Activated T-cell treated with anti-CD3 and anti-CD28 coated beads, Interleukin-2, amount 50 U/mL, for 72 hours (primary cell): ENCODE measurements at places on chromosomes 11 and 22. TPM values are rescaled to one million over a fixed set of nuclear protein-coding genes. Genes with fewer than 3 reads are reported as not detected.

- DNase-seq: peak; percentile 33
Observed at GRCh38 chr11:128195057-128195751, 392.2 kb downstream of the ETS1 start.

ASCL2 gene
- total RNA-seq: 0.38 TPM

C11orf87 gene
- not detected for total RNA-seq

BIK gene
- total RNA-seq: 3.2 TPM

SLC22A8 gene
- total RNA-seq: not detected

- DNase-seq: no peak
Observed at GRCh38 chr22:41479671-41480396, 10.9 kb downstream of the ACO2 start.

DNA sequence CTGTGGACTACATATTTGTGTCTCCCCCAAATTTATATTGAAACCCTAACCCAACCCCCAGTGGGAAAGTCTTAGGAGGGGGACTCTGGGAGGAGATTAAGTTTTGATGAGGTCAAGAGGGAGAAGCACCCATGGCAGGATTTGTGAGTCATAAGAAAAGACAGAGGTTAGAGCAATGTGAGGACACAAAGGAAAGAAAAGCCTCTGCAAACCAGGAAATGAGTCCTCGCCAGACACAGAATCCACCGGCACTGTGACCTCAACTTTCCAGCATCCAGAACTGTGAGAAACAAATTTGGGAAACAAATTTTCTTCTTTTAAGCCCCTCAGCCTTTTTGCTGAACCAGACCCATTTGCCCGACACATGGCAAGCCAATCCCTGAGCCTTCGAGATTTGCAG lies 397.0 kb downstream of the NTM start:
- DNase-seq: no peak

GRCh38 chr11:21560466-21560975 lies 632.4 kb upstream of the ANO5 start:
- DNase-seq: no peak

DNA sequence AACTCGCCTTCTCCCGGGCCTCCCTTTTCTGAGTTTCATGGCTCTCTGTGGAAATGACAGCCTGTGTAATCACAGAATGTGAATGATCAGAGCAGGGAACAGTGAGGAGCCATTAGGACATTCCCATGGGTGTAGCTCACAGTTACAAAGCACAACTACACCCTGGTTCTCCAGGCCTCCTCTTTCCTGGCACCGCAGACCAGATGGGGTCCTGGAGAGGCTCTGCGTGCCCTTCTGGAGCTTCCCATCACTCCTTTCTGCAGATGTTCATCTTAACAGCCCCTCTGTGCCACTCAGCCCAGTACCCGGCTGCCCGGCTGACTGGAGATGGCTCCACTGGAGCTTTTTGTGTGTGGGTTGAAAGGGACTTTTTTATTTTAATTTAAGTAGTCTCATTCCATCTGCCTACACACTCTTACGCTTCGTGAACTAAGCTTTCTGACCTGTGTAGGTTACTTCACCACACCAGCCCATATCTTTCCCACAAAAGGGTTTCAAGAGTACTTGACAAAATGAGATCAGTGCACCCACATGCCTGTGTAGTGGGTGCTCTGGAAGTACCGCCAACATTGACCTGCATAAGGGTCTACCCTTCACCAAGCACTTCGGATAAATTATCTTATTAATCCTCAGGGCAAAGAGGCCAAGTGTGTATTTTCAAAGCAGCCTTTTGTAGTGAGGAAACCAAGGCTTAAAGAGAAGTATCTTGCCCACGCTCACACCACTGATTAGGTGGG lies 29.8 kb downstream of the SREBF2 start:
- DNase-seq: peak; percentile 83

TRIM3 gene
- 8.4 TPM for total RNA-seq

MS4A6E gene
- total RNA-seq: not detected

GRCh38 chr11:2798951-2799761 lies 86.4 kb downstream of the CDKN1C start:
- no peak for DNase-seq

GRCh38 chr22:48744283-48744641 lies 1083.4 kb downstream of the BRD1 start:
- no peak for DNase-seq

- no peak for DNase-seq
Observed at GRCh38 chr22:17817511-17818065, 43.3 kb upstream of the BID start.

DNA sequence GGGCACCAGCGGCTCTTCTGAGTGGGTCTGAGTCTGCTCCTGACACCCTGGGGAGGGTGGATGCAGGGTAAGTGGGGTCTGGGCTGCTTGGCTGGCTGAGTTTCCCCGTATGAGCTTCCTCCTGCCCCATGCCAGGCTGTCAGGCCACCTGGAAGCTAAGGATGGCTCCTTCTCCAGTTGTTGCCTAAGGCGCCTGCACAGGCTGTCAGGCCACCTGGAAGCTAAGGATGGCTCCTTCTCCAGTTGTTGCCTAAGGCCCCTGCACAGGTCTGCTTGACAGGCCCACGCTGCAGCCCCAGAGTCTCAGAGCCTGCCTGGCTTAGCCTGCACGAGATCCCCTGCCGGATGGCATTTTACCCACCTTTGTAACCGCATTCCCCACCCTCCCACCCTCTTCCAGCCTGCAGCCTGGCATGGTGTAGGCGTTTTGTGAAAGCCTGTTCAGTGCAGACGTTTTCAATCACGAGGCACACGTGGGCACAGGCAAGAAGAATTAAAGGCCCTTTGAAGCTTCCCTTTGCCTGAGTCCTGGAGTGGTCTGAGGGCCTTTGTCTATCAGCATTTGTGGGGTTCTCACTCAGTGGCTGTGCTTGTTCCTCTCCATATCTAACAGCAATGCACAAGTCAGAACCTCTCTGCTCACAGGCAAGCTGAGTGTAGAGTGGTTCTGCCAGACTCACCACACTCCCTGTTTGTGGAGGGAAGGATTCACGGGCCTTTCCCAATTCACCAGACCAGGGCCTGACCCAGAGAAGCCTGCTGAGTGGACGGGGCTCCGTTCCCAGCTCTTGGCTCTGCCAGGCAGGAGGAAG lies 40.2 kb upstream of the B3GAT1 start:
- no peak for DNase-seq

DBX1 gene
- not detected for total RNA-seq

CASP5 gene
- total RNA-seq: not detected

DNA sequence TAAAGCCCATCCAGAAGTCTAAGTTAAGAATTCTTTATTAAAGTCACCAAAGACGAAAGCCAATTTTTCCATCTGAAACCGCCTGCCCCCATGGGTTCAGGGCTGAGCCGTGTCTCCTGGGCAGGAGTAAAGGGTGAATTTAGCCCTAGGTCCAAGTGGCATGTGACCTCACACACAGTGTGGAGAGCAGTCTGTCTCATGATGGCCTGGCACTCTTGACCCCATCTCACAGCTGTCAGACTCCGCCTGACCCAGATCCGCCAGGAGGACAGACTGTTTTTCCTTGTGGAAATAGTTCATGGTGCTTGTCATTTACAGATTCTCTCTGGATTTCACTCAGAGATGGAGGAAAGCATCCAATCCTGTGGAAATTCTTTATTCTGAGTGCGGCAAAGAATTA lies 109.7 kb downstream of the GALNT18 start:
- DNase-seq: no peak

- no peak for DNase-seq
Observed at GRCh38 chr11:133819746-133820315, 25.5 kb downstream of the SPATA19 start.

F2 gene
- total RNA-seq: not detected

GRCh38 chr22:34798605-34799004 lies 267.4 kb upstream of the ISX start:
- DNase-seq: no peak

DNA sequence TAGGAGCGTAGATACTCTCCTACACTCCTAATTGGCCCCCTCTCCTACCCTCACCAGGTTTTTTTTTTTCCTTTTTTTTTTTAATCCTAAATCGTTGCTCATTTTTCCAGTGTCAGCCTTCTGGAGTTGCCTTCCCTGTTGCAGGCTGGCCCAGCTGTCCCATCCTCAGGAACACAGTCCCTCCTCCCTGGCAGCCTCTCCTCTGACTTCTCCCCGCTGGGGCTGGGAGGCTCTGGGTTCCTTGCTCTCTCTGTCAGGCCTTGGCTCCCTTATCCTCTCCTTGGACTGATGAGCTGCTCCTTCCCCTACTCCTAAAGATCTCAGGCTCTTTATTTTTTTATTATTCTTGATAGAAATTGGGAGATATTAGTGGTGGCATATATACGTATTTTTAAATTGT lies 62.2 kb downstream of the PKNOX2 start:
- no peak for DNase-seq

RAG2 gene
- total RNA-seq: not detected

- DNase-seq: no peak
Observed at GRCh38 chr11:58060939-58061672, 30.4 kb downstream of the OR6Q1 start.

DNA sequence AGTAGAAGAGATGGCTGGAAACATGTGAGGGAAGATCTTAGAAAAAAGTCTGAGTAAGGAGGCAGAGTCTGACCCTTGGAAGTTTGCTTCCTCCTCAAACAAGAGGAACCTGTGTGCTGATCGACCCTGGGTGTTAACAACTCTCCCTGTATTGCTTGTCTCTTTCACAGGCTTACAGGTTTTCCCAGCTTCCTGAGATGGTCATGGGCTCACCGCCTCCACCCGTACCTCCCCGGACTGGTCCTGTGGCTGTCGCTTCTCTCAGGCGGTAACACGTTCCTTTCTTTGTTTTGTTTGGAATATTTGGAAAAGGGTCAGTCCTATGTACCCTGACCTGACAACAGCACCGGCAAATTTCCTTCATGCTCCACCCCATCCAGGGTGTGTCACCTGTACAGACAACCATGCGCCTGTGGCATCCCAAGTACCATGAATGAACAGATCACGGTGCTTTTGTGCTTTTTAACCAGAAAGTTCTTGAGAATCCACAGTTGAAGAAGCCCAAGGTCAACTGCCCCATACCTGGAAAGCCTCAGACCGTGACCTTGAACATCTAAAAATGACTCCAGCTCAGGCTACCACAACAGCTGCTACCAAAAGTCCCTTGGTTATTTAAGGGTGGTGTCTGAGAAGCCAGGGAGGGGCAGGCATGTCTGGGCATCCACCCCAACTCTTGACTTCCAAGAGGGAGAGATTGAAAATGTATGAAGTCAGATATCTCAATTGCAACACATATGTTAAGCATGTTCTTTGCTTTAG lies 44.6 kb downstream of the C11orf91 start:
- DNase-seq: no peak

DNA sequence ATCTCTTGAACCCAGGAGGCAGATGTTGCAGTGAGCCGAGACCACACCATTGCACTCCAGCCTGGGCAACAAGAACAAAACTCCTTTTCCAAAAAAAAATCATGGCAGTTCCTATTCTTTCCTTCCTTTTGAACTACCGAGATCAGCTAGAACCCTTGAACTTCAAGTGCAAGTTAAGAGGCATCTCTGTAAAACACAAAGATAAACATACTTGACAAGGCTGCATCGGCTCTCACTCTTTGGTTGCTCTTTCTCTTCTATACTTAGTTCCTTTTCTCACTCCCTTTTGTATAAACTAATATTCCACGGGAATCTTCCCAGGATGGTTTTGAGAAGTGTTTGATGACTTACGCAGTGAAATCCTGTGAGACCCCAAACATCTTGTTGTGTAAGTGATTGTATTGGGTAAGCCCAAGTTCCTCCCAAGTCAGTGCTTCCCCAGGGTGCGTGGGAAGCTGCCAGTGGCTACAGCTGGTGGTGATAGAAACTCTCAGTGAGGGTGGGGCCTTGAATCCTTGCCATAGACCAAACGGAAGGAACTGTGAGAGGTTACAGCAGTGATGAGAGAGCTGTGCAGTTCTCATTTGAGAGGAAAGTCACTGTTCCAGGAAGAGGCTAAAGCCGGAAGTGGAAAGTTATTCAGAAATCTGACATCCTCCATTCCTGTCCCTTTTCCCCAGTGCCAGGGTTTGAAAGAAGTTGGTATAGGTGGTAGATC lies 24.1 kb upstream of the CDC42EP2 start:
- no peak for DNase-seq

- DNase-seq: no peak
Observed at GRCh38 chr11:58562375-58562800, 13.3 kb downstream of the LPXN start.

DNA sequence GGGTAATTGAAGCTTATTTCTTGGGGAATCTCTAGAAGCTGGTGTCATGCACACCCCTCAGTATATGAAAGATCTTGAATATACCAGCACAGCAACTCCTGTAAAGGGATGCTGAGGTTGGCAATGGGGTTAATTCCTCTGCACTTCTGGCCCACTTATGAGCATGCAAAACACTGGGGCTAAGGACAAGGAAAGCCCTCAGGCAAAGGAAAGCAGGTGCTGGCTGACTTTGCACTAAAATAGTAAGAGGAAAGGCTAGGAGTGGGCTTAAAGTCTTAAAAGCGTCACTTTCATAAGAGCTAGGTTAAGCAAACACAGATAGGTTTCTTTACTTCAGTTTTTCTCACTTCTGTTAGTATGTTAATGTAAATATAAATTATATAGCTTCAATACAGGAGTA lies 572.6 kb upstream of the LUZP2 start:
- DNase-seq: no peak

DNA sequence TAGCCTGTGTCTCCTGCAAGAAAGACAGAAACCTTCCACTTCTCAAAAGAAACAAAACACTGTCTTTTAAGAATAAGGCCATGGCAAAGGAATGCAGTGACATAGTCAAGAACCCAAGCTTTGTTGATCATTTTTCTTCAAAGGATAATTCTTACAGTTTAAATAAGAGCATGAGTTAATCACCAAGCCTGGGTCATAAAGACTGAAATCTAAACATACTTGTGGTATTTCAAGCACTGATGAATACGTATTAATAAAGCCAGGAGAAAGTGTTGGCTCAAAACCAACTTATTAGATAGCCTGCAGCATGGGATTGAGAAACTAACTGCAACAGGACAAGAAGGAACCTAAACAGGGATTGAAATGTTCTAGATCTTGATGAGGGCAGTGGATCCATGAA lies 143.3 kb upstream of the MTNR1B start:
- no peak for DNase-seq

- no peak for DNase-seq
Observed at GRCh38 chr11:44559207-44559939, 6.1 kb upstream of the CD82 start.

CCDC73 gene
- total RNA-seq: not detected

GSTT2B gene
- 0.46 TPM for total RNA-seq

- no peak for DNase-seq
Observed at GRCh38 chr11:71171576-71171975, 80.8 kb downstream of the SHANK2 start.

DNA sequence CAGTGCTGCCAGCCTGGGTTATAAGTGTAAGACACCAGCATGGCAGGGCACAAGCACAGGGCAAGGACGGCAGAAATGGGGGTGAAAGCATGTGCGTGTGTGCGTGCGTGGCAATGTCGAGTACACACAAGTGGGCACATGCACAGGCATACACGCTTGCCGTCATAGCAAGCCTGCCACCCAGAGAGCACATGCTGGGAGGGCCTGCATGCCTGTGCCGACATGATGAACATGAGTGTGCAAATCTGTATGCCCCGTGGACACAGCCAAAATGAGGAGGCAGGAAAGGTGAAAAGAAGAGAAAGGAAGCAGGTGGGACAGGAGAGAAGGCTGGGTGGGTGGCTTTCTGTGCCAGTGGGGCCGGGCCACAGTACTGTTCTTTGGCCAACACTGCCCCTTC lies 62.9 kb downstream of the NECTIN1 start:
- no peak for DNase-seq

GRCh38 chr11:119126675-119127268 lies 5.4 kb downstream of the HINFP start:
- DNase-seq: no peak
